ENCODE measurements at places on chromosomes 12 and 14. TPM values are rescaled to one million over a fixed set of nuclear protein-coding genes. Genes with fewer than 3 reads are reported as not detected.

- DNase-seq, result no peak
These were observed 307.9 kb downstream of the CACNA1C start for GRCh38 chr12:2360630-2361170.

- no peak for DNase-seq
These were observed 91.3 kb downstream of the RPS29 start for GRCh38 chr14:49494836-49495235.

DNA sequence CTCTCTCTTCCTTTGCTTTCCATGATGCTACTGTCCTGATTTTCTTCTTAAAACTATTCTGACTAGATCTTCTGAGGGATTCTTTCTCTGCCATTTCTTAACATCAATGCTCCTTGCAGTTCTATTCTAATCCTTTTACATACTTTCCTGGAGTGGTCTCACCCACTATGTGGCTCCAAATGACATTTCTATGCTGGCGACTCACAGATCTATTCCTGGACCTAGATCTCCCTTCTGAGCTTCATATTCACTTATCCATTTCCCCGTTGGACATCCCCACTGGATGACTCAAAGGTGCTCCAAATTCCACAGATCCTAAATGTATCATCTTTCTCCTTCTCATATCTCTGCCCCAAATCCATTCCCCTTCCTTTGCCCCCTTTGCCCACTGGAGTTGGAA lies 4.1 kb downstream of the TEP1 start:
- DNase-seq, result no peak

GRCh38 chr12:51281202-51281924 lies 11.1 kb upstream of the SMAGP start:
- no peak for DNase-seq

GRCh38 chr12:72453066-72453465 lies 180.9 kb downstream of the TRHDE start:
- no peak for DNase-seq

DNA sequence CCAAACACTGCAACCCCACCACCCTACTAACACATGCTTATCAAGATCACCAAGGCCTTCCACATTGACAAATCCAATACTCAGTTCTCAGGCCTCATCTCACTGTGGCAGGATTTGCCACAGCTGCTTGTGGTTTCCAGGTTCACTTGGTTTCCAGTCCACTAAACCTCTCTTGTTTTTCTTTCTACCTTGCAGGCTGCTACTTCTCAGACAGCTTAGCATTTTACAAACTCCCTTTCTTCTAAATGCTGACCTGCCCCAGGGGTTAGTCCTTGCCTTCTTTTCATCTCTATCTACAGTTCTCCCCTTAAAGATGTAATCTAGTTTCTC lies 84.1 kb downstream of the BCAT1 start:
- DNase-seq, result no peak

DNA sequence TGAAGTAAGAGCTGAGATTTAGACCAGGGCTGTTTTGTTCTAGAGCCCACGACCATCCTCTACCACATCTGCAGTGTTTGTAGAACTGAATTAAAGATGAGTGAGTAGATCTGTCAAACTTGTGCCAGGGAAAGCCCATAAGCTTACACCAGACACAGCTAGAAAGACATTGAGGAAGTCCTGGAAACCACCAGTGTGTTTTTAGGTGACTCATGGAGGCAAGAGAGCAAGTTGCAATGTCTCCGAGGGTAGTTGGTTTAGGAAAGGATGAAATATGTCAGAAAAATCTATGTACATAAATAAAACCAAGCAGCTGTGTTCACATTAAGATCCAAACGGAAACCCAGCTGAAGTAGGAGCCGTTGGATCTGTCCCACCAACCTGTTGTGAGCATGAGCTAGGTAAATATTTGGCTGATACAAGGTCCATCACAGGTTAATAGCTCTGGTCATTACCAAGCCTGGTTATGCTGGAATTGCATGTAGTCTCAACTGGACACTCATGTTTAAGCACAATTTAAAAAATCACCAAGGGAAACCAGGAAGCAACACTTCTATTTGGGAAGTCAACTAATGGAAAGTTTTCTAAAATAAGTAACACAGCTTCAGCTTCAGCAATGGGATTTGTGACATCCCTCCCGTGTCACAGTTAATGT lies 49.9 kb upstream of the PLEKHG3 start:
- no peak for DNase-seq

GRCh38 chr14:95515080-95515489 lies 1.4 kb downstream of the SYNE3 start:
- peak; percentile 67 for DNase-seq

GRCh38 chr12:85849344-85849743 lies 13.1 kb upstream of the RASSF9 start:
- no peak for DNase-seq

- DNase-seq, result no peak
These were observed 23.5 kb downstream of the ATG14 start for GRCh38 chr14:55388160-55388559.

GRCh38 chr14:101362529-101363260 lies 198.6 kb upstream of the DIO3 start:
- DNase-seq, result no peak

- no peak for DNase-seq
These were observed 23.3 kb downstream of the MEG3 start for GRCh38 chr14:100849115-100849781.

DNA sequence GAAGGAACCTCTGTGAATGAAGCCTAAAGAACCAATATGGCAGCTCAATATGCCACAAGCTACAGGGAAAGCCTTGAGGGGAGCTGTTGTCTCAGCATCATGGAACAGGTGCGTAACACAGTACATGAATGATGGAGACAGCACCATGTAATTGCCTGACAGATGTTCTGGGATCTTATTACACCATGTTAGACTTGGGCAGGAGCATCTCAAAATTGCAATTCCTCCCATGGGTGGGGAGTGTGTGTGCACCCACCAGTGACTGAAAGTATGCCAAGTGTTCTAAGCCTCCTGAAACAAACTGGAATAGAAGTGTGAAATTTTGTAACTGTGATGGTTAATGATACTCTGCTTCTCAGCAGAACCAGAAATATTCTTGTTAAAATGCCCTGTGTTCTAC lies 151.0 kb upstream of the SRRM4 start:
- DNase-seq, result no peak

GRCh38 chr12:26298785-26299621 lies 103.6 kb downstream of the SSPN start:
- no peak for DNase-seq

DNA sequence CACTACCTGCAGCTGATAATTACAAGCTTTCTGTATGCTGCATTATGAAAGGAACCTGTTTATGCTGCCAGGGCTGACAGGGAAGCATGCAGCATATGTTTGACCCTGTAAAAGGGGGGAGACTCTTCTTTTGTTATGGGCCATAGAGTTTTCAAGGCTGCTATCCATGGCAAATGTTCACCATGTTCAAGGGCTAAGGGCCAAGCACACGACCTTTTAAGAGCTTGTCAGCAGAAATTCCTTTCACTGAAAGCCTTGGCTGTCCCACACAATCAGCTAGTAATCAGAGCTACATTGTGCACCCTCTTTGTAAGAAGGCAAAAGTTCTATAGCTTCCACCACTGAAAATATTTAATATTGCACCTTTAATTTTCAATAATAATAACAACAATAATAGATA lies 74.2 kb upstream of the MBIP start:
- DNase-seq, result no peak

GRCh38 chr14:68651075-68651474 lies 141.8 kb downstream of the ZFP36L1 start:
- DNase-seq, result no peak

DNA sequence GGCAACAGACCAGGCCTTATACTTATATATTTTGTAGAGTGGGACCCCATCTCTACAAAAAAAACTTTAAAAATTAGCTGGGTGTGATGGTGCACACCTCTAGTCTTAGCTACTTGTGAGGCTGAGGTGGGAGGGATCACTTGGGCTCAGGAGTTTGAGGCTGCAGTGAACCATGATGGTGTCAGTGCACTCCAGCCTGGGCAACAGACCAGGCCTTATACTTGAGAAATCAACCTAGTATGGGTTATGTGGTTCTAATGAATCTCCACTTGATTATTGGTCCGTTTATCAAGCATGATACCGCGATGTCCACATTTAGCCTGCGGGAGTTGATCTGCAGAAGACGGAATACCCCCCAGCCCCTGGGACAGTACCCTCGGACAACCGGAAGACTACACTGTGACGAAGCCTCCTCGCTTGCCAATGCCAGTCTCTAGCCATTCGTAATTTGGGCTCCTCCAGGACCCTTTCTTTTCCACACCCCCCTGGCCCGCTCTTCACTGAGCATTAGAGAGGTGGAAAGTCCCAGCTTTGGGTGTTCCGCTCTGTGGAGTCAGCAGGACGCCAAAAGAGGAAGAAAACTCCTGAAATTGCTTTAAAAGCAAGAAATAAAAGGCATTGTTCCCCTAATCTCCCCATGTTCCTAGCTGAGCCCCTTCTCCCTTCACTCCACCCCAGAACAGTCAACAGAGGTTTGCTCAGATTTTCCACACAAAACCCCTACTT lies 19.4 kb downstream of the LTBP2 start:
- DNase-seq, result no peak

The SLC39A5 gene
- not detected for total RNA-seq

The AKAP3 gene
- total RNA-seq, result 2.7 TPM

The SOAT2 gene
- not detected for total RNA-seq

The ADAM21 gene
- total RNA-seq, result 0.38 TPM

The CISTR gene
- 2.1 TPM for total RNA-seq

The GZMB gene
- 0.52 TPM for total RNA-seq

The PPP1R3E gene
- 9.0 TPM for total RNA-seq

The ZNF705A gene
- total RNA-seq, result not detected

Data from left ventricle myocardium inferior (tissue), 1 donor.